Pulmonary artery endothelial cell (primary cell): ENCODE measurements at places on chromosomes 2 and 18. TPM values are rescaled to one million over a fixed set of nuclear protein-coding genes. Genes with fewer than 3 reads are reported as not detected.

- no peak for DNase-seq
These were observed 214.9 kb upstream of the CHST9 start for GRCh38 chr18:27400001-27400400.

DNA sequence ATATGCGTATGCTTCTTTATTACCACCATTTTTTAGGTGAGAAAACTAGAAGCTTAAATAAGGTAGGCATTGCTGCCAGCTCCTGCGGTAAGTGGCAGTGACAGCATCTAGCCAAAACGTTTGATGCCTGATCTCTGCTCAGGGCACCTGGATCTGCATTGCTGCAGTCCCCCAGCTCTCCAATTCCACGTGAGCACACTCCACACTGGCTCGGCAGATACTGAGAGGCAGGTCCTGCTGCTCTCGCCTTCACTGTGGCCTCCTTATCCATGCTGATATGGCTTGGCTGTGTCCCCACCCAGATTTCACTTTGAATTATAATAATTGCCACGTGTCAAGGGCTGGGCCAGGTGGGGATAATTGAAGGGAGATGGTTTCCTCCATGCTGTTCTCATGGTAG, 160.9 kb downstream of the CTIF start:
- DNase-seq, result no peak

DNA sequence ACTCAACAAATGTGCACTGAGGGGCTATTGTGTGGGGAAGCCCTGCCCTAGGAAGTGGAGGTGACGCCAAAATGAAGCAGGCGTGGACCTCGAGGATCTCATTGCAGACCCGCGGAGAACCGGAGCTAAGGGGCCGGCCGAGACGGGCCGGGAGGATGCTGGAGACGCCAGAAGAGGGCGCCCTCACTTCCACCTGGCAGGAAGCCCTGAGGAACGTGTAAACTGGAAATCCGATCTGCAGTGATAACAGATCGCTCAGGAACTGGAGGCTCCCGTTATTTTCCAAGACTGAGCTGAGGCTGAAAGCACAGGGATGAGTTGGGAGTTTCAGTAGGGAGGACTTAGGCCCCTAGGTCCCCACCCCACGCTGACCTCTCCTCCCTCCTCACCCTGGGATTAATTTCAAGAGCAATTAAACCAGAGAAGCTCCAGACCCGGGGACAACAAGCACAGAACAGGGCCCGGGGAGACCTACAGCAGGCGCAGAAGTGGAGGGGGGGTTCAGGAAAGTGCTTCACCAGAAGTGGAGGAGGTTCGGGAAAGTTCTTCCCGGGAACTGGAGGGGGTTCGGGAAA, 7.7 kb upstream of the COL6A3 start:
- DNase-seq, result peak; percentile 30

DNA sequence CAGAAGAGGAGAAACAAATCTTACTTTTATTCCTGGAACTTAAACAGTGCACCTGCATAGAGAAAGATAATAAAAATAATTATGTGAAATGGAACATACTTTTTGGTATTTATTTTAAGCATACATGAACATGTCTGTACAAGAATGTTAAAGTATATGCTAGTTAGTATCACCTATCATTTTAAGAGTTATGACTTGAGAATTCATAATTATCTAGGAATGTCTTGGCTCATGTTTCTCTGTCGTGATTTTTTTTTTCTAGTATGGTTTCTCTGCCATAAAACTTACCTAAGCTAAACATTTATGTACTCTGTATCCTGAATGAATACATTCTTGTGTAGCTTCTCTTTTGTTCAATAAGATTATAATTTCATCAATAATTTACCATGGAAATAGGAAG, 4.2 kb downstream of the SERPINB7 start:
- DNase-seq, result no peak

The CNGA3 gene
- total RNA-seq, result not detected in 2 replicates

GRCh38 chr18:73848656-73849055, 299.0 kb downstream of the FBXO15 start:
- DNase-seq, result no peak
